ENCODE measurements at places on chromosomes 12 and 14.

- DNase-seq, result no peak
Measured at GRCh38 chr12:132238488-132238854, 90.9 kb downstream of the GALNT9 start.

- peak; percentile 92 for DNase-seq
Measured at GRCh38 chr12:4164559-4165558, 108.7 kb upstream of the CCND2 start.

DNA sequence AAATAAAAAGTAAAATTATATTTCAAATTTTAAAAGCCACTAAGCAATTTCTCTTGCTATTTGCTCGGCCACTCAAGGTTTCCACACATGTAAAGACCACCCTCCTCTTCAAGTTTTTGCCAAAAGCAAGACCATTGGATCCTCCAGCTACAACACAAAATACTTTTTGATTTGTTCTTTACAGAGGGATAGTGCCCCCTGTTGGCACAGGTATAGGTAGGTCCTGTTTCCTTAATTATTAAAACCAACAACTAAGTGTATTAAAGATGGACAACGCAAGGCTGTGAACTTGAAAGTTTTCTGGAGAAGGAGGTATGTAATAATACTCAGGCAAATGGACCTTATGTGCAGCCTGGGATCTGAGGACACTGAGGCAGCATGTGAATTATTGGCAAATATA, 23.8 kb downstream of the ATP6V1D start:
- no peak for DNase-seq

DNA sequence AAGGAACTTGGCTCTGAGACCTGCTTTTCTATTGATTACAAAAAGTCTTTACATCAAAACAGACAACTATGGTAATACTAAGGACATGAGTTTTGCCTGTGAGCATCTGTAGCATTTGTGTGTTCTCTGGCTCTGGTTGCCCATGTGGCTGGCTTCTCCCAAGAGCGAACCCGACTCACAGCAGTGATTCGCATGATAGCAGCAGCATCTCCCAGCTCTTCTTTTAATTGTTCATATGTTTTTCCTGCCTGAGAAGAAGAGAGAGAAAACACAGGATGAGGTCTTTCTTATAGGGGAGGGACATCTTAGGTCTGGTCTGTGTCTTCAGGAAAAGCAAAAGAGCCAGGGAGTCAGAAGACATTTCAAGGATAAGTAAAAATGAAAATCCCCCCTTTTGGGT, 17.6 kb downstream of the AVIL start:
- DNase-seq, result no peak

DNA sequence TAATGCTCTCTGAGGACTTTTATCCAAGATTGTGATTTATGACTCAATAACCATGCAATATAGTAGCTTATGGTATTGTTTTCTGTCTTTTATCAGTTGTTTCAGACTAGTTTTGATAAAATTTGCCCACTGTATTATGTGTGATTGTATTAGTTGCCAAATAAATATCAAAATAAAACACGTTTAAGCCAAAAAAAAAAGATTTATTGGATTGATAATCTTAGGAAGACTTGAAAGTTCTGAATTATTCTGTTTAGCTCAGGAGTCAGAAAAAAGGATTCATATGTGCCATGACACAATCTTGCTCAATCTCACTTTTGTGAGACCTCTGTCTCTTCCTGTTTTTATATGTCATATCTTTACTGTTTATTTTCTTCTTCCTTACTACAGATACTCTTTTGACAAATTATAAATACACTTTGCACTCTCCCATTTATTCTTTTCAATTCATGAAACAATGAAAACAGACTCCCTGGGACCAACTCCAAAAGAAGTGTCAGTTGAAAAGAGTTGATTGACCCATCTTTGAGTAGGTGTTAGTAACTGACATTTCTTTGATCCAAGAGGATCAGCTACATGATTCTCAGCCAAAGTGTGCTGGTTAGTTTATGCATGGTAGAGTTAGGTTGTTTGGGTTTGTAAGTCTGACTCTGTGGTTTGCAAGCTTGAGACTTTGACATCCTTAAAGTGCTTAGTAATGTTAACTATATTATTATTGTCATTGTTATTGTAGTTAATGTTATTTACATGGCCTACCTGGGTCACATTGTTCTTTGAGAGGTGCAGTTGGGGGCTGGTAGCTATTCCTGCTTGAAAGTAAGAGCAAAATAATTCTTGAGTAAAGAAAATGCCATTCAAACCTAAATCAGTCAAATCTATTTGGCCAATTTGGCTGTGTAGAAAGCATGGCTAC, 2.5 kb downstream of the OR6C76 start:
- no peak for DNase-seq

GRCh38 chr12:52633383-52633782, 15.0 kb upstream of the KRT73 start:
- DNase-seq, result no peak

DNA sequence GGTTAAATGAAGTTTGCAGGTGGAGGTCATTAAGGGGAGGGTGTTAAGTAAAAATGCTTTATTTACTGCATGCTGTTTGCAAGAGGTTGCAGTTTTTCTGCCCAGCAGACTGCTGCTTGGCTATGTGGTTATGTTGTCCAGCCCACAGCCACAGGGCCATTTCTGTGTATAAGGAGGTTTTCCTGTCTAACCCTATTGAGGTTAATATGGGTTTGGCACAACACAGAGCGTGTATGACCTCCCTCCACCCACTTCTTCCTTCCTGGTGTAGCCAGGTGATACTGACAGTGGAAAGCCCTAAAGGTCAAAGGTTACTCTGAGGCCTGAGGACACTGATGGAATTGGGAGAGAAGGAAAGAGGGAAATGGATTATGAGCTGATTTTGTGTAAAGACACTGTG, 253.7 kb upstream of the PWP1 start:
- DNase-seq, result no peak

GRCh38 chr14:51807356-51807755, 53.1 kb upstream of the GNG2 start:
- DNase-seq, result no peak

GRCh38 chr12:6620137-6620884, 13.1 kb upstream of the CHD4 start:
- no peak for DNase-seq

DNA sequence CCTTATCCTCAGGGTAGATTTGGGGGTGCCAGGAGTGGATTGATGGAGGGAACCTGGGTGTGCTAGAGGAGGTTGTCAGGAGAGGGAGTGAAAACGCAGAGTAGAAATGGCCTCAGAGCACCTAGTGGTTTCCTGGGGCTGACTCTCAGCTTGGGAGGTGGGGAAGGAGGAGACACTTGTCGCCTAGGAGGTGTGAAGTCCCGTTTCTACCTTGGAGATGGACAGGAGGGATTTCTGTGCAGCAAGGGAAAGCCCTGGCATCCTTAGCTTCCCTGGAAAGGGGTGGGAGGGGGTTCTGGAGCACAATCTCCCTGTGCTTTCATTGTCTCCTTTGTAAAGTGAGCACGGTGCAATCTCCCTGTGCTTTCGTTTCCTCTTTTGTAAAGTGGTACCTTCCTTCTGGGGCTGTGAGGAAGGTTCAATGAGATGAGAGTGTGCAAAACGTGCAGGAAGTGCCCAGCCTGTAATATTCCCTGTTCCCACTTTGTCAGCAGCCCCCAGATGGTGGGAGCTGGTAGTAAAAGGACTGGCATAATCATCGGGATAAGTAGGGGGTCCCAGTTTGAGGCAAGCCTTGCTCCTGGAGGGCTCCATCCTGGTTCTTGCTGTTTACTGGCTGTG, 1.6 kb downstream of the OAS3 start:
- no peak for DNase-seq

DNA sequence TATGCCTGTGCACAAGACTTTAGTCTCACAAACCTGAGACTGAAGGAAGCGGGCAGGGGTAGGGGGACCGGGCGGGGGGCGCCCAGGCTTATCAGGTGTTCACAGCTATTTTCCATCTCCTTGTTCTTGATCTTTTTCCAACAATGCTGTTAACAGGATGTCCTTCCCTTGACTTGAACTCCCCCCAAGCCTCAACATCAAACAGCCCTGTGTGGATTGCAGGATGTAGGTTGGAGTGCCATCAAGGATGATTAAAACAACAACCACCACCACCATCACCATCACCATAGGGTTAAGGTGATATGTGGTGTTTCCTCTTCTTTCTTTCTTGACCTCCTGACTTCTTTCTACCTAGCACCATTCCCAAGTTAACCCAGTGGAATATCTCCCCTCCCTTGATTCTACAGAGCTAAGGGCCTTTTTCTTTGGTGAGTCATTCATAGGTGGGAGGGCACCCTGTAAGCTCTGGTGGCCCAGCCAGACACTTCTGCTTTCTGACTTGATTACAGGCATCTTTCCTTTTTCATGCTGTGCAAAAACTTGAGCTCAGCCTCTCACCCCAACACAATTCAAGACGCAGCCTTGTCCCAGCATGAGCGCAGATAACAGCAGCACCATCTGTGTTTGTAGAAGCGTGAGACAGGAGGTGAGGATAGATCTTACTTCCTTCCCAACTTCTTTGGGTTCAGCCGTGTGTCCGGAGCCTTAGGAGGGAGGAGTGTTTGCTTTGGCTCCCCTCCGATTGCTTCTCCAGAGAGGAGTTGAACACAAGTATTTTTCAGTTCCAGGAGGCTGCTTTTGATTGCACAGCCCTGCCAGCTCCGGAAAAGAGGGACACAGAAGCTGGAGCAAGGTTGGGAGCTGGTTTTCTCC, 26.8 kb downstream of the FLVCR2 start:
- no peak for DNase-seq

DNA sequence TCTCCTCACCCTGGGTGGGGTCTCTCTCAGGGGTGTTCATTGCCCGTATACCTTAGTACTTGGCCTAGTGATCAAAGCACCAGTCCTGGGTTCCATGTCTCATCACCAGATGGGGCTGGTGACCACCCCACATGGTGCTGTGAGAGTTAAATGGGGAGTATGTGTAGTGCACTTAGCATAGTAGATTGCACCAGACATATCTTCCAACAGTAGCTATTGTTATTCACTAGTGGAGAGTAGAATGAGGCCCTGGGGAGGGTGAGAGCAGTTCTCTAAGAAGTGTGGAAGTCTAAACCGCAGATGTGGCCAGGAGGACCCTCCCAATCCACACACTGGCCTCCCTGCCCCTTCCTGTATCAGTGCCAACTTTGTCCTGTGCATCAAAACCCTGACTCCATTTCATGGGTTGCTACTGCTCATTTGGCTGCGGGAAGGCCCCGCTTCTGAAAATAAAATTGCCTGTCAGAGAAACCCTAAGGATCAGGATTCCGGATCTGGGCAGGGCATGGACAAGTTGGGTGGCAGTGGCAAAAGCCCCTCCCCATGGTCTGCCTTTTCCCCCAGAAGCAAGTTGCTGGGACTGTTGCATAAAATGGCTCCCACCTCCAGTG, 4.4 kb downstream of the CD9 start:
- DNase-seq, result no peak

DNA sequence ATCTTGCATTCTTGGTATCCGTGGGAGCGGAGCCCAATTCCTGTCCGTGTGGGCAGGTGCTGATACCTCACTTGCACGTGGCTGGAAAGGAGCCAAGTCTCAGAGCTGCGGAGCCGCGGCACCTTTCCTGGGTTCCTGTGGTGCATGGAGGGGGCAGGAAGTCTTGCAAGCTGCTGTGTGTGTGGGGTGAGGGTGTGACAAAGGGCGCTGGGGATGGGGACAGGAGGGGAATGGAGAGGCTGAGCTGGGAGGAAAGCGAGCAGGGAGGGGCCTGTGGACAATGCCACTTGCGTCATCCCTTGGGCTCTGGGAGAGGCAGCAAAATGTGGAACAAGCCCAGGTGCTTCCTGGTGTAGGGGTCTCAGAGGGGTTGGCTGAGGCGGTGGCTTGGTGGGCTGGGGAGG, 86.7 kb downstream of the CALM1 start:
- DNase-seq, result no peak
